ENCODE measurements at places on chromosomes 1 and 21.

DNA sequence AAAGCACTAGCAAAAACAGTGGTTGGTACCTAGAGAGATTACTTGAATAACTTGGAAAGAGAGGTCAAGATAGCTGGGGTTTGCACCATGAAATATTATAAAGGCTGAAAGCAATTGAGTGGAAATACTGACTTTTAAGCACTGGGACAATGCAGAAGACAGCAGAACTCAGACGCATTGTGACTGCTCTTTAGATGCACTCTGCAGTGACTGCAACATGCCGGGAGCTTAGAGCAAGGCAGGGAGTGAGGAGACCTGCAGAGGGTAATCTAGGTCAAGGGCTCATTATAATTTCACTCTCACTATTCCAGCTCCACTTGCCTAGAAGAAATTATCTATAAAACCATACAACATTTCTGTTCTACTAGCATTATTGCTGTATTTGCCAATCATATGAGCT lies 36.6 kb downstream of the OLFM3 start:
- DNase-seq = no peak

DNA sequence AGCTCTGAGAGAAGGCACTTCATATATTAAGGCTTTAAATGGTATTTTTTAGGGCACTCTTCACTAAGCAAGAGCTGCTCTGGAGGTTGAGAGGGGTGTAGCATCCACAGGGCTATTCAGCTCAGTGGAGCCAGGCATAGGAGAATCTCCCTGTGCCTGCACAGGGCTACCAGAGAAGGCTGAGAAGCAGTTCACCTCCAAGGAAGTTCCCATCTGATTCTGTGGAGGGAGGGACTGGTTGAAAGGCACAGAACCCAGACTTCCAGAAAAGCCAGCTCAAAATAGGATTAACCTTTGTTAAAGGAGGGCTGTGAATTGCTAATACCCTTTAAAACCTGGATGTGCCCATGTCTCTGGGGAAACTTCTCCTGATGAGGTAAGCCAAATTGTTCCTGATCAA lies 304.5 kb downstream of the TTLL7 start:
- no peak for DNase-seq

DNA sequence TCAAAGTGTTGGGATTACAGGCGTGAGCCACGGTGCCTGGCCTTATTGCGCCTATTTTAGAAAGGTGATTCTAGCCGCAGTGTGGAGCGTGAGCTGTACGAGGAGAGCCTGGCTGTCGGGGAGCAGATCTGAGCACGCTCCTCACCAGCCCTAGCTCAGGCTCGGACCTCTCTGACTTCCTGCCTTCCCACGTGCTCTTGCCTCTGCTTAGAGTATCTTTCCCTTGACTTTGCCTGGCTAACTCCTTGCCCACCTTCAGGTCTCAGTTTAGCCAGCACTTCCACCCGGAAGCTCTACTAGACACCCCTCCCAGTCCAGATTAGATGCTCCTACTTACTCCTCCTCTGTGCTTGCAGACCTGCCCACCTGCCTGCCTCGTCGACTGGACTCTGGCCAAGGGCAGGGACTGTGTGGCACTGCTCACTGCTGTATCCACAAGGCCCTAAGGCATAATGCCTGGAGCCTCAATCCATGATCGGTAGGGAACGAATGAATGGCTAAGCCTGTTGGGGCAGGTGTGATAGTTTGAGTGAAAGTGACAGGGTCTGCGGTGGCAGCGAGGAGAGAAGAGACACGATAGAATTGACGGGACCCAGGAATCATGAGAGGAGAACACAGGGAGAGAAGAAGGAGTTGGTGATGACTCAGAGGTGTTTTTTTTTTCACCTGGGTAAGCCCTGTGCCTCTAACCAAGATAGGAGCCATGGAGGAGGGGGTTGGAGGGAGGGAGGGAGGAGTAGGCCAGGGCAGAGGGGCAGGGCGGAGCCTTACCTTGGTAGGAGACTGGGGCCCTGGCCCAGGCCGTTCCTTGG lies 28.1 kb upstream of the WASF2 start:
- no peak for DNase-seq

DNA sequence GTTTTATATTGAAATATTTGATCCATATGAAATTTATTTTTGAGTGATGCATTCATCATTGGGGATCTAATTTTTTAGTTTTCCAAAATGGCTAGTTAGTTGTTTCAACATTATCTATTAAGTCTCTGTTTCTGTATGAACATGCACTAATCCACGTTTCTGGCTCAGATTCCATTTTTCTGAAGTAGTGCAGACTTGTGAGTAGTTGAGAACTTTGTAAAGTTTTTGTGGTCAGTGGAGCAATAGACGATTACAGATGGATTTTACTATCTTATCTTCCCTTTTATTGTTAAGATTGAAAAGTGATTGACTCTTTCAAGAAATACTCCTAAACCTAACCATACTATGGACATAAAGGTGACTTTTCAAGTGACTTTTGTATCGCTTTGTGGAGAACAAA lies 16.7 kb downstream of the SOAT1 start:
- no peak for DNase-seq

DNA sequence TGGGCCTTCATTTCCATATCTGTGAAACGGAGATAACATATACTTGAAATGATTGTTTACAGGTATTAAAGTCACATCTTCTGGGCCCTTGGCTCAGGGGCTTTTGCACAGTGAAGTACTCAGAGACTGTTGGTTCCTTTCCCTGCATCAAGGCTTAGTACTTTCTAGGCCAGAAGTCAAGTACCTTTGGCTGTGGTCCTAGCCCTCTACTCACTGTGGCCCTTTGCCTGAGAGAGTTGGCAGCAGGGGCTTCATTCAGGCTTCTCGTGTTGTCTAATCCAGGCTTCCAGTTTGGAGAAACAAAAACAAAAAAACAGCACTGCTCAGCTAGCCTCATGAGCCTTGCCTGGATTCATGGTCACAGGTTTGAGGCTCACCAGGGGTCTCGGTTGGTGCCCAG lies 8.1 kb upstream of the DPH2 start:
- DNase-seq = no peak

GRCh38 chr1:43220905-43221778 lies 48.6 kb upstream of the TMEM125 start:
- no peak for DNase-seq

GRCh38 chr21:43211072-43211759 lies 42.4 kb downstream of the CRYAA start:
- no peak for DNase-seq

GRCh38 chr1:105427543-105427942 lies 1628.9 kb upstream of the PRMT6 start:
- no peak for DNase-seq

DNA sequence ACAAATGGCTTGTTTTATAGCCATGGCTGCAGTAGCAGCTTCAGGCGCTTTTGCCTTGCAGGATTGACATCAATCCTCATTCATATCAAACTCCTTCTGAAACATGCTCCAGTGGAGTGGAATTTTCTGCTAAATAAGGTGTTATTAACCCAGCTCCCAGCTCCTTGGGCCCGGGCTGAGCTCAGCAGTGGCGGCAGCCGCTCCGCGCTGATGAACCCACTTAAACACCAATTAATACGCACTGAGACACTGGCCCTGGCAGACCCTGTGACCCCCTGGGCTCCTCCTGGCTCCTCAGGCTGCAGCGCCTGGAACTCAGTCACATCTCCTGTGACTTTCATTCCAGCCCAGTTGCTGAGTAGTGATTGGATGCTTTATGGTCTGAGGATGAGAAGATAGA lies 137.4 kb upstream of the GRIK3 start:
- DNase-seq = no peak

All from activated CD4-positive, alpha-beta T cell treated with anti-CD3 and anti-CD28 coated beads, Interleukin-2, amount 10 ng/mL, durations not matched to agents 7 days and 5 days (primary cell).